Femur (tissue), 1 donor: ENCODE measurements at places on chromosomes 2 and 18.

DNA sequence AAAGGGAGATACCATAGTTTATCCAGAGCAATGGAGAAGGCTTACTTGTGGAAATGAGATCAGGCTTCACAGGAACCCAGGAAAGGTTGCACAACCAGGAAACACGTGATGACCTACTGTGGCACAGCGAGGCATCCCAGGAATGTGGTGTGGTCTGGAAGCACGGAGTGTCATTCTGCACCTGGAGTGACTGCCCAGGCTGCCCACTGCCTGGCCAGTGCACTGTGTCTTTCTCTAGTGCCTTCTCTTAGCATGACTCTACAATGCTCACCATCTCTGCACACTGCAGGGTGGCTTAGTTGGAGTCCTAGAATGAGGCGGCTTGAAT lies 48.9 kb downstream of the CHST9 start:
- no peak for DNase-seq

- no peak for DNase-seq
Measured at GRCh38 chr2:210363876-210364275, 48.9 kb upstream of the MYL1 start.

DNA sequence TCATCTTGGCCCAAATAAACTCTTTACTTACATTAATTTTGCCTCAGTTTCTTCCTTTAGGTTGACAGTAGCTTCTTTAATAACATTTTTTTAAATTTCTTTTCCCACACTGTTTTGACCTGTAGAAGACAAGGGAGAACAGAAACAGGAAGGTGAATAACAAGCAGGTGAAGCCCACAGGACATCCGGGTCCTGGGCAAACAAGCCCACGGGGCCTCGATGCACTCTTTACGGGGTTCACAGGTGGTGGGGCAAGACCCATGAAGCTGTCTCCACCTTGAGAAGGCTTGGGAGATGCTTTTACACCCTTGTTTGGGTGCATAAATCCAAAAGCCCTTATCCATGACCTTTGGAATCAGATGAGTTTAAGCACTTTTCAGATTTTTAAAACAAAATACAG lies 301.0 kb upstream of the MGAT5 start:
- no peak for DNase-seq

DNA sequence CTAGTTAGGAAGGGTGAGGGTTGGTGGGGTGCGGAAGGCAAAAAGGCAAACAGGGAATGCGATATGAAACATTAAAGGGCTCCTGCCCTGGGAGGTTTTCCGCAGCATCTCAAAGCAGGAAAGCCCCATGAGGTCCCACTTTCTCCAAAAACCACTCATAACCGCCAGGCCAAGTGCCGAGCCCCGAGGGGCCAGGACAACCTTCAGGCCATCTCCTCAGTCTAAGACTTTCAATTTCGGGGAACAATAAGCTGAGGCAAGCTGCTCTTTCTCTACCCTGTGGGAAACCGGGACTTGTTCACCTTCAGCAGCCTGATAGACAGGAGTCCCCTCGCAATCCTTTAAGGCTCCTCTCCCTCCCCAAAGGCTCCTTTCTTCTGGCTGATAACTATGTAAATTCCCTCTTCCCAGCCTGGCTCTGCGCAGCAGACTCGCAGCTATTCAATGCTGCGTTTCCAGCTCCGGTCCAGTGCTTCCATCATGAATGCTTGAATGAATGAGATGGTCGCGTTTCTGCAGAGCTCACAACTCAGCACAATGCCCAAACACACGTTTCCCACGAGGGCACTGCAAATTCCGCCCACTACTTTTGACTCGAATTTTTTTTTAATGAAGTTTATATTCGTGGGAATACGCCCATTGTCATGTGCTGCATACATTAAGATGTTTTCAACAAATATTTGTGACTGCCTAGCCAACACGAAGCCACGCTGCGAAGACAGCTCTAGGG lies 1.4 kb downstream of the LAMA1 start:
- DNase-seq = no peak

- DNase-seq = no peak
Measured at GRCh38 chr18:39622431-39622830, 2056.8 kb upstream of the CELF4 start.

- DNase-seq = no peak
Measured at GRCh38 chr2:66279024-66279423, 155.9 kb upstream of the MEIS1 start.

GRCh38 chr2:64516651-64517510 lies 7.2 kb upstream of the AFTPH start:
- DNase-seq = no peak

DNA sequence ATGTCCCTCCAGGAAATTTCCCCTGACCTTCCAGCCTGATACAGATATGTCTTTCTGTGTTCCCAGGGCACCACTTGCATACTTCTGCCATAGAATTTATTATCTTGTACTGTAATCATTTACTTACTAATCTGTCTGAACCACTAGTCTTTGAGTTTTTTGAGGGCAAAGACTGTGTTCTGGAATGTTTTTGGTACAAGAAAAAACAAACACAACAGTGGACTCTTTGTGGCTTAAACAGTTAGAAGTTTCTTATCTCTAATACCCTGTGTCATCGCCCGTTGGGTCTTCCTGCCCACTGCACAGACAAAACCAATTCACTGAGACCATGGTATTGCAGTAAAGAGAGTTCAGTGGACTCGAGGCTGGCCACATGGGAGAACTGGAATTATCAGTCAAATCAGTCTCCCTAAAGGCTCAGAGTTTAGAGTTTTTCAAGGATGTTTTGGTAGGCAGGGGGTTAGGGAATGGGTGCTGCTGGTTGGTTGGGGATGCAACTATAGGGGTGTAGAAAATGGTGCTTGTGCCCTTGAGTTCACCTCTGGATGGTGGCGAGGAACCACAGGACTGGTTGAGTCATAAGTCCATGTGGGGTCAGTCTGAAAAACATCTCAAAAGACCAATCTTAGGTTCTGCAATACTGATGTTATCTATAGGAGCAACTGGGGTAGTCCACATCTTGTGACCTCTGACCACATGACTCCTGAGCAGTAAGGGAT lies 20.3 kb downstream of the RALB start:
- no peak for DNase-seq

DNA sequence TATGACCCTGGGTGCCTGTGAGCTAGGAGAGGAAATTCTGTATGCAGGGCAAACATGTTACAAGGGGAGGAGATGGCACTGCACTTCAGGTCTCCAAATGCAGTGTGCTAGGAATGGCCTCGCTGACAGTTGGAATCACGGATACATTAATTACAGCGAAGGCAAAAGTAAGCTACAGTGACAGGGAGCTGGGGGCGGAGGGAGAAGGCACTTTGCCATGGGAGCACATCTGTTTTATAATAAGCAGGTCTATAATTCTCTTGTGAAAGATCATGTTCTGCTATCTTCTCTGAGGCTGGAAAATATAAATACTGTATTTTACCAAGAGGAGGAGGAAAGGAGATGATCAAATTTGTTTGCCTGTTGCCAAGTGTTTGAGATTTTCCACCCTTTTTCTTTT lies 56.3 kb upstream of the FZD5 start:
- peak; percentile 73 for DNase-seq

GRCh38 chr2:177682006-177682405 lies 289.4 kb downstream of the AGPS start:
- no peak for DNase-seq
